ENCODE measurements at places on chromosomes 3 and 15.

- DNase-seq = peak; percentile 56
Measured at GRCh38 chr3:54653456-54654195, 274.2 kb downstream of the LRTM1 start.

DNA sequence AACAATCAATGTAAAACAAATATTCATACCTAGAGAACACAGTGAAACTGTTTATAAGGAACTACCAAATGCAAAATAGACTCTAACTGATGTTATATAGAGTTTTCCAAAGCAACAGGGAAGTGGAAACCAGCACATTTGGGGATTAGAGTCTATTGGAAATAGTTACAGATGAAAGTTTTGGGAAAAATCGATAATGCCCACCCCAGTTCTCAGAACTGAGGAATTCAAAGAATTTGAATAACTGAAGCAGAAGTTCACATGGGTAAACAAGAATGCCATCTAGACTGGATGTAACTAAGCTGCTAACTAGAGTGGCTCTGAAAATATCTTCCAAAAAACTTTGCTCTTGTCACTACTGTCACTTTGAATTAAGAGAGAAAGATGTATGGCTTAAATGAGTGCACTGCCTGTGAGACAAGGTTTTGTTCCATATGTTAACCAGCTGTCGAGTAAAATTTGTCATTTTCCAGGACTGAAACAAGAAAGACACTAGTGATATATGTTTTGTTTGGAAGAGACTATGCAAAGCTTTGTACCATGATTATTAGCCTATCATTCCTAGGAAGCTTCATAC, 9.2 kb upstream of the DENND4A start:
- no peak for DNase-seq

- no peak for DNase-seq
Measured at GRCh38 chr3:155581579-155581978, 163.3 kb downstream of the PLCH1 start.

GRCh38 chr3:152438181-152438580, 169.5 kb downstream of the MBNL1 start:
- no peak for DNase-seq

- peak; percentile 5 for DNase-seq
Measured at GRCh38 chr3:18424729-18425640, at the start of gene SATB1. TSS of gene SATB1 (minus strand) at chr3:18425339. CDS start at chr3:18420967, 4,372 bp downstream.
